ENCODE measurements at places on chromosomes 2 and 18.

- DNase-seq = no peak
Measured at GRCh38 chr18:8117006-8117371, 492.2 kb upstream of the RAB12 start.

- peak; percentile 13 for DNase-seq
Measured at GRCh38 chr2:99380376-99381010, 43.3 kb downstream of the EIF5B start.

- no peak for DNase-seq
Measured at GRCh38 chr18:63177259-63177658, 142.3 kb downstream of the BCL2 start.

DNA sequence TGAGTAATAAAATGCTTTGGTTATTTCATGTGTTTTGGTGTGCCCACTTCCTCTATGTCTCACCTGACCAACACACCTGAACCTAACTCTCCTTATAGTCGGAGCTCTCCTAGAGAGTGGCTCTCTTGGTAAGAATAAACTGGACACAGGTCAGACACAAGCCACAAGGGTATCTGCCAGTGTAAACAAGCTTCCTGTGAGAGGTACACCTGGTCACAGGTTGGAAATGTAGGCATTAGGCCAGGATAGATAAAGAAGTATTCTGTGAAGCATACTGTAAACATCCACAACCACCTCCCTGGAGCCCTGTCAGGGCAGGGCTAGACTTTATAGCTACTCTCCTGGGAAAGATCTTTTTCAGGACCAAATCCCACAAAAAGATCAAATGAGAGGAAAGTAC is 69.4 kb downstream of the ZDBF2 start:
- no peak for DNase-seq

- DNase-seq = no peak
Measured at GRCh38 chr2:134429886-134430285, 176.0 kb downstream of the MGAT5 start.

DNA sequence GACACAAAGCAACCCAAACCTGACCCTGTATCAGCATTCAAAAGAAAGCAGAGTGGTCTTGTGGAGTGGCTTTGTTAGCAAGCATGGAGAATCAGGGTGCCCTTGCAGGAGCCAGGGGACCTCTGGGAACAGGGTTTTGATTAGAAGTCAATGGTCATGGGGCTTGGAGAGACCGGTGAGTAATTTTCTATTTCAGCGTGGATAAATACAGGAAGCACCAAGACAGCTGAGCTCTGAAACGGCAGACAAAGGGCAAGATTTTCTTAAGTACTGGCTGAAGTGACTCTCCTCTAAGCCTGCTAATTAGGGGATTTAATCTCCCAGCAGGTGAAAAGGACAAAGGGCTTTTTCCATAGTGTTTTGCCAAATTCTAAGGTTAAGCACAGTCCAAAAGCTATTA is 78.0 kb upstream of the GAREM1 start:
- DNase-seq = no peak

DNA sequence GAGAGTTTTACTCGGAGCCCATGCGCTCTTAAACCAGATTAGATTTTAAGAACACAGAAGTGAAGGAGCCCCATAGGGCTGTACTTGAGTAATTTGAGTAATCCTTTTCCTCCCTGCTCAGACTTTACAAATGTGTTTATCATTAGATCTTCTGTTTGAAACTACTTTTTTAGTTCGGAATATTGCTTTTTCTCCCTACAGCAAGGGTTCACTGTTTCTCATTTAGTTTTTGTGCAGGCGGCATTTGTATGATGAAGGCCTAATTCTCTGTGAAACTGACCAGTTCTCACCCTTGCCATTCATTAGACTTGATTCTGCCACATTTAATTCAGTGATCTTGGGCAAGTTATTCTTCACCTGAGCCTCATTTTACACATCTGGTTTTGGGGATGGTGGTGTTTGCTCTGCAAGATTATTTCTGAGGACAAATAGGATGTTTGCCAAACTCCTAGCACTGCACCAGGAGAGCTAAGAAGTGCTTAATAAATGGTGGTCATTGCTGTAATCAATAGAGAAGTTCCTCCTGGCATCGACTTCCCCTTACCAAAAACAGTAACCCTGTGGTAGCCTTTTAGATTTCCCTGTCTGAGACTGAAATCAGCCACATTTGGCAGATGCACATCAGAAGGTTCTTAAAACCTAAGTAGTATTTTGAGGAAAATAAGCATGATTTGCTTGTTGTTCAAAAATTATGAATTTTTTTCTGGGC is 2.2 kb downstream of the B3GNT2 start:
- DNase-seq = peak; percentile 50

DNA sequence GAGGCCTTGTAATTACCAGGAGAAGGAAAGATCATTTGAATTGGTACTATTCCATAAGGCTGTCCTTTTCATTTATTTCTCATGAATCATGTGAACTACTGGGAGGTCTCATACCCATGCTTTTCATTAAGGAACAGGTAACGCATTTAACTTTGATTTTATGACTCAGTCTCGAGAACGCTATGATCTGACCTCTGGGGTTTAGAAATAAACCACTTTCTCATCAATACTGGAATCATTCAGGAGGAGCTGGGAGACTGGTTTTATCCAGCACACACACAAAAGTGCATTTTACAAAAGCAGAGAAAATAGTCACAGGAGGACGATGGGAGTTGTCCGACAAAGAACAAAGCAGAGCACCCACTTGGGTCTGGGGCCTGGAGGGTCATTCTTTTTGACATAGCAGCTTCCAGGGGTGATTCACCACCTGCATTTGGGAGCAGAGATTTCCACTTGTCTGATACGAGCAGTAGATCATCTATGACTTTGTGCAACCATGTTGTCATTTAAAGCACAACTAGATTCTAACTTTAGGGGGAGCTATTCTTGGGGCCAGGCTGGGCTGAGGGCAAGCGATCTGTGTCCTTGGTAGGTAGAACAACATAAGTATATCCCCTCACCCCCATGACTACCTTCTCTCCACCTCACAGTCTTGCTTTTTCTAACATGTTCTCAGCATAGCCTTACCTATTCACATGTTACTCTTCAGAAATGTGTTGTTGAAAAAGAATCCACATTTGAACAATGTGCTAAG is 95.9 kb upstream of the SCG2 start:
- DNase-seq = no peak

- no peak for DNase-seq
Measured at GRCh38 chr2:39938035-39938835, 159.2 kb upstream of the THUMPD2 start.

- DNase-seq = no peak
Measured at GRCh38 chr2:182618672-182619079, 97.4 kb upstream of the DNAJC10 start.

GRCh38 chr2:233422050-233422639 is 67.9 kb downstream of the DGKD start:
- DNase-seq = no peak

GRCh38 chr2:134244086-134244485 is 9.8 kb upstream of the MGAT5 start:
- DNase-seq = no peak

DNA sequence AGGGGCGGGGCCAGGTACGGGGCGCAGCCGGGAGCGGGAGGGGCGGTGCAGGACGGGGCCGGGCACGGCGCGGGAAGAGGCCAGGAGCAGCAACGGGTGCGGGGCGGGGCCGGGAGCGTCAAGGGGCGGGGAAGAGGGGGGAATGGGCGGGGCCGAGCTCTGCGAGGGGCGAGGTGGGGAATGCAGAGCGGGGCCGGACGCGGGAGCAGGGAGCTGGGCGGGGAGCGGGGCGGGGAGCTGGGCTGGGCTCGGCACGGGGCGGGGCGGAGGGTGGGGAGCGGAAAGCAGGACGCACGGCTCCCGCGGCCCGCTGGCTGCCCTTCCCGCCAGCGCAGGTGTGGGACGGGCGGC is at the start of gene IMPA2:
TSS of gene IMPA2 (plus strand) at position 316 of the 351 bp plus-strand sequence. CDS start 163 bp downstream, outside the sequence.
- peak; percentile 94 for DNase-seq

DNA sequence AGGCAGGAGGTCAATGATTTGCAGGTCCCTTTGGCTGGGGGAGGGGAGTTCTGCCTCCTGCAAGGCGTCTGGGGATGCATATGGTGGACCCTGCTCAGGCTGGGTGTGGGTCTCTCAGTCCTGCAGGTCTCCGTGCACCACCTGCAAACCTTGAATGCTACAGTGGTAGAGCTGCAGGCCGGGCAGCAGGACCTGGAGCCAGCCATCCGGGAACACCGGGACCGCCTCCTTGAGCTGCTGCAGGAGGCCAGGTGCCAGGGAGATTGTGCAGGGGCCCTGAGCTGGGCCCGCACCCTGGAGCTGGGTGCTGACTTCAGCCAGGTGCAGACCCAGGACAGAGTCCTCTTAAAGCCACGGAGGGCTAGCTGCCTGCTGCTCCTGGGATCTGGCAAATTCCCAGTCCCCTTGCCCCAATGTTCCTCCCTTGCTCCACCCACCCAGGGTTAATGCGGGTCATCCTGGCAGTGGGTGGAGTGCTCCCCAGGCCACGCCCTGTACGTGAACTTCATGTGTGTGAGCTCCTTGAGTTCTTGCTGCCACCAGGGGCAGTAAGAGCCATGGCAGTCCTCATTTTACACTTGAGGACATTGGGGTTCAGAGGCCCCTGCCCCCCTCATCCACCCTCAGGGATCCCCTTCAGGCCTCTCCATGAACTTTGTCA is 3.1 kb downstream of the PROM2 start:
- DNase-seq = no peak

DNA sequence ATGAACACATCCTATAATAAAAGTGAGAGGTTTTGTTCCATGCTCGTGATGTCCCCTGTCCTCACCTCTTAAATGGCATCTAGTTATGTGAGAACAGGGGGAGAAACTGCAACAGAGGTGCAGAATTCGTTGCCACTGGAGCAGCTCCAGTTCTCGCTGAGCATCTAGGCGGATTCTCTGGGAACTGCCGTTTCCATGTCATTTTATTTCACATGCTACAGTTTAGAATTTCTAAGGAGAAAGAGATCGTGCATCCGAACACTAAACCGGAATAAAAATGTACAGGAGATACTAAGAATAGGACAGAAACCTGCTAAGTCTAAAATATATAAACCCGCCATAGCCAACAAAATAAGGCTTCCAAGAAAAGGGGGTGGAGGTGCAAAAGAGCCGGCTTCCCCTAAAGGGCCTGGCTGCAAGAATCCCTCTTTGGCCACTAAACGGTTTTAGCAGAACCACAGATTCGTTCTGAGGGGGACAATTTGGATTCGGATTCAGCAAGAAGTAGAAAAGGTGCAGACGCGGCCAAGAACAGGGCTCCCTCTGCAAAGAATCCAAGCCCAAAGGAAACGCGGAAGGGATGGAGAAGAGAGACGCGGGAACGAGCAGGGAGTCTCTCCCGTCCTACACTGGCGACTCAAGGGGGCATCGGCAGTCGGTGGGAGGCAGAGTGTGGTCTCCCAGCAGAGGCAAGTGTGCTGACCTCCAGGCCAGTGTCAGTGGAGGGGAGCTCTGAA is 1.3 kb downstream of the TMEM163 start:
- no peak for DNase-seq

DNA sequence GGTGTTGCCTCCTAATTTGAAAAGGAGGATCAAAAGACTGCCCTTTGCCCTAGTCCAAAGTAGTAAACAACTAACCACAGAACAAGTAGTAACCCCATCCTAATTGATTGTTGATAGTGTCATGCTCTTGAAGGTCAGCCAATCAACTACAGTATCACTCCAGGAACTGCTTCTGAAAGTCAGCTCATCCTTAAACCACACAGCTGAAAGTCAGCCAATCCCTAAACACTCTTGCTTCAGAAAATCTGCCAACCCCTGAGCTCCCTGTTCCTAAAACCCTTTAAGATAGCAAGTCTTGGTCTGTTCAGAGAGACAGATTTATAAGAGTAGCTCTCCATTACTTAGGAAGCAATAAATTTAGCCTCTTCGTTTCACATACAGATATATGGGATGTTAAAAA is 51.6 kb upstream of the CPO start:
- DNase-seq = no peak

- no peak for DNase-seq
Measured at GRCh38 chr2:65177751-65178442, 48.0 kb upstream of the RAB1A start.

- DNase-seq = no peak
Measured at GRCh38 chr2:120313695-120314615, 32.0 kb upstream of the INHBB start.

GRCh38 chr18:14781671-14782070 is 33.7 kb downstream of the ANKRD30B start:
- no peak for DNase-seq

- no peak for DNase-seq
Measured at GRCh38 chr2:143843686-143844085, 676.2 kb downstream of the ZEB2 start.

- DNase-seq = no peak
Measured at GRCh38 chr18:22585333-22585732, 167.6 kb upstream of the CTAGE1 start.

All from suppressor macrophage treated with lipopolysaccharide for 4 hours (primary cell).